Glutamatergic neuron (in vitro differentiated cells): ENCODE measurements at places on chromosomes 5 and 9.

GRCh38 chr9:132242621-132243155 lies 80.8 kb downstream of the NTNG2 start:
- no peak for DNase-seq

- DNase-seq, result no peak
Observed at GRCh38 chr5:3362606-3362910, 233.1 kb upstream of the IRX1 start.

GRCh38 chr5:131221888-131222287 lies 42.0 kb upstream of the CDC42SE2 start:
- no peak for DNase-seq

DNA sequence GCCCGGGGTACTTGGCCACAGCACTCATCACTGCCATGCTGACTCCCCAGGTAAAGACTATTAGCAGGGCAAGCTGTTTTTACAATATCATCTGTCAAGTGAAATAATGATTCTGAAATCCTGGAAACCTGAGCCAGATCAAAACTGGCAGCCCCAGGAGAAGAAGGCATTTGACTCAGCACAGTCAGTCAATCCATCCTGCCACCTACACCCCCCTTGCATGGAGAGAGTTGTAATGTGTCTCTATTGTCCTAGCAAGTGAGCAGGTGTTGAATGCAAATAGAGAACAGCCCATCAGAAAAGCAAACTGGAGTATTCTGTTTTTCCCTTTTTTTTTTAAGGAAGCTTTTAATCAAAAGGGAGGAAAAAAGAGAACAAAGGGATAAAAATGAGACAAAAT lies 291.2 kb downstream of the BRINP1 start:
- no peak for DNase-seq

DNA sequence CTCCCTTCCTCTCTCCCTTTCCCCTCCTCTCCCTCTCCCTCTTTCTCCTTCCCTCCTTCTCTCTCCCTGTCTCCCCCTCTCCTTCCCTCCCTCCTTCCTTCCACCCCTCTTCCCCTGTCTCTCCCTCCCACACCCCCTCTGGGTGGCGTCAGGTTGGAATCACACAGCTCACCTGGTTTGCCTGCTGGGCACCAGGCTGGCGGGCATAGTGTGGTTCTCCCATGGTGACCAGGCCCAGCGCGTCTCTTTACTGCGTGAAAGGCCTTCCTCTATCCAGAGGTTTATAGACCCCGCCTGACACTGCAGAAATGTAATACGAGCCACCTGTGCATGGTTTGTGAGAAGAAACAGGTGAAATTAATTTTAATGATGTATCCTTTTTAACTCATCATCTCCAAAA lies 76.2 kb downstream of the MRPL36 start:
- DNase-seq, result no peak

GRCh38 chr5:159286420-159287035 lies 23.4 kb downstream of the UBLCP1 start:
- no peak for DNase-seq

GRCh38 chr9:100281066-100281465 lies 71.7 kb downstream of the TEX10 start:
- DNase-seq, result no peak
